NK-92 treated with Interleukin-12 subunit alpha and Interleukin-12 subunit beta, amount 100 ng/mL, for 24 hours (cell line): ENCODE measurements at places on chromosomes 3 and 15.
A peak's percentile ranks its signal among the peaks of the same experiment; 100 is the strongest.

DNA sequence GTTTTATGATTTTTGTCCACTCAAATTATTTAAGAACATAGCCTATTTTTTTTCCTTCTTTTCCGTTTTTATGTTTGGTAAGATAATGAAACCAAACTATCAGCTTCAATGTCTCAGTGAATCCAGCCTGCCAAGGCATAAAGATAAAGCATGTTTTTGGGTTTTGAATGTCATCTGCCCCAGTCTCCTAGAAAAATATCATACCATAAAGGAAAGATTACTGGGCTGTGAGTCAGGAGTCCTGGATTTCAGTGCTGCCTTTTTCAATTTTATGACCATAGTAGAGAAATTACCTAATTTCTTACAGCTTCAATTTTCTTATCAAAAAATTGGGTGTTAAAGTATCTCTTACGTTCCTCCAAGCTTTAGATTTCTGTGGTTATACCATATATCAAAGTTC is 87.5 kb downstream of the GAP43 start:
- no peak for DNase-seq

GRCh38 chr3:145094355-145094941 is 1066.5 kb downstream of the PLOD2 start:
- DNase-seq: no peak

GRCh38 chr3:142523921-142524566 is 54.5 kb downstream of the ATR start:
- DNase-seq: no peak

DNA sequence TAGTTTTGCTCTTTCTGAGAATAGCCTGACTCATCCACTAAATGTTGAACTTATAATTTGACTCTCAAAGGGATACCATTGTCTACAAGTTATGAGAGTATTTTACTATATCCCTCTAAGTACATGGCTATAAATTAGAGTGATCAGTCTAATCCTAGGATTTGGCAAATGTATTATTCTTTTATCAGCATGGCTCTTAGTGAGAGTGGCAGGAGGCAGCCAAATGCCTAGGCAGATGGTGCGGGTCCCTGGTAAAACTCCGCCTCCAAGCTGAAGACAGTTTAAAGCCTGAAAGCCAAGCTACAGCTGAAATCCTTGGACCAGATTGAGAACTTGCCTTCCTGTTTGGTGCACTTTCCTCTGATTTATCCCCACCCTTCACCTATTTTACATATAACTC is 631.8 kb downstream of the SQOR start:
- DNase-seq: no peak

DNA sequence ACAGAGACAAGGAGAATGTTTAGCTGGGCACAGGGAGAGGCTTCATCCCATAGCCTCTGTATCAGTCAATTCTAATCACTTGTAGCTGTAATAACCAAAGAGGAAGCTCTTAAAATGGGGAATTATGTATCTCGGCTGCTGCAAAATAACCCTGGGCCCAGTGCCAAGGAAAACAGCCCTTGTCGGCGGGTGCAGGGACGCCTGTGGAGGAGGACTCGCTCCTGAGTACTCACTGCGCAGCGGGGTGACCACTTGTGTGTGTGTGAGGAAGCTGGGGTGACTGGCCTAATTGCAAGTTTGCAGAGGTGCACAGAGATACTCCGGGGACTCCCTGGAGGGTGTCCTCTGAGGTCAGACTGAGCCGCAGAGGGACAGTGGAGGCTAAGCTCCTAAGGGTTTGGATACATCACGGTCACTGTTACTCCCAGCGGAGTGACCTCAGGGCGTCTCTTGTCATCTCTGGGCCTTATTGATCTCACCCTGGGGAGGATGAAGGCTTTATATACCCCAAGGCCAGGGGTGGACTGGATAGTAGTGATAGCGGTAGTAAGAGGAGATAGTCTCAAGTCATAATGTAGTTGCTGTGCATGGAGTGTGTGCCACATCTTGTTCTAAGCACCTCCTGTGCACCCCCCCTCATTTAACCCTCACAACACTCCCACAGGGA is 37.2 kb downstream of the SLC6A6 start:
- no peak for DNase-seq

DNA sequence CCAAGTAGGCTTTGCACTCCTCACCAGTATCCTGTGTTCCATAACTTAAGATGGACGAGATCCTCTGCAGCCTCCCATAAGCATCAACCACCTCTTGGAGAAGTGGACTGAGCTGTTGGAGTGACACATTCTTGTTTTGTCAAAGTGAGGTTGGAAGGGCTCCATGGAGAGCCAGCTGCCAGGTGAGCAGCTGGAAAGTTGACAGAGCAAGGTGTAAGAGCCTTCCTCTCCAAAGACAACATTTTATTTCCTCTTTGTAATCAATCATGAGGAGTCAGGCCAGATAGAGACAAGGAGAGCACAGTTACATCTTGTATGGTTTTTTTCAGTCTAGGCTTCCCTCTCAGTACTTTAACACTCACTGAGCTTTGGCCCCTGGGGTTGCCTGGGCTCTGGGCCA is 5.1 kb downstream of the ABI3BP start:
- DNase-seq: no peak

DNA sequence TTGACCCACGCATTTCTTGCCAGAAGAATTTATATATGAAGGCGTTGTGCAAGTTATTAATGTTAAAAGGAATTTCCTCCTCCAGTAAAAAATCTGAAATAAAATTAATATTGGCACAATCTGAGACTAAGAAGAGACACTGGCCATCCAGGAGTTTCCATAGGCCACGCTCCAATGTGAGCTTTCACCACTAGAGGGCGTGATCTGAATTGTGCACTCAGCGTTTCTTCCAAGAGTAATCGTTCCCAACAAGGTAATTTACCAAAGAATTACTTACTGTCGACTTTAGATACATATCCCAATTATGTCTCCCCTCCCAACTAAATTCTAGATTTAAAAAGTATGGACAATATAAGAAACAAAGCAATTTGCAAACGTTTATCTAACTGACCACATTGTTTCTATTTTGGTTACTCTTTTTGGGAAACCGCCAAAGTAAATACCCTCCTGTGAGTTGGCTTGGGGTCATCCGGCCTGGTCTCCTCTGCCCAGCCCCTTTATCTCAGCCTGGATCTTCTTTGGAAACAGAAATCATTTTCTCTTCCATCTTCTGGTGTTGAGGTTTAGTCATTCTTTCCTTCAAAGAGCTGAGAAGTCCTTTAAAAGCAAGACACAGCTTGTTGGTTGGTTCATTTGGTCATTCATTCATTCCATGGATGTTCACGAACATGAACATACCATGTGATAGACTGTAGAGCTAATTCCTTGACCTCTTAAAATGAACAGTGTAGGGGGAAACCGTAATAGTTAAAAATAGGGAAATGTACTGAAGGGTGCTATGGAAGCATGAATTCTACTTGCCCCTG is 26.2 kb downstream of the POLR2M start:
- DNase-seq: peak; percentile 15

- no peak for DNase-seq
Observed at GRCh38 chr3:184050217-184050847, 2.5 kb upstream of the HTR3C start.

DNA sequence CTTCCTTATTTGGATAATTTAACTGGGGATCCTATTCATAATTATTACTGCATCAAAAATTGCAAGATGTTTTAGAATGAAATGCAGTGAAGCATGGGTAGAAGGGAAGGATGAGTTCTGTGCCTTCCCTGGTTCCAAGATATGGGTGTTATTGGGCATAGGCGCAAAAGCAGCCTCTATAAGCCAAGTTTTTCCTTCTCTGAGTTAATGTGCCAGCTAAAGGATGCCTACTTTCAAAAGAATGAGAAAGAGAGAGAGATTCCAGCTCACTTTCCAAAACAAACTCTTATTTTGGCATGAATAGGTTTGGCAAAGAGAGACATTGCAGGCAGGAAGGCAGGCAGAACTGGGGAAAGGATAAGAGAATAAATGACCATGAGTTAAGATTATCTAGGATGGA is 270.2 kb downstream of the TAFA4 start:
- no peak for DNase-seq

DNA sequence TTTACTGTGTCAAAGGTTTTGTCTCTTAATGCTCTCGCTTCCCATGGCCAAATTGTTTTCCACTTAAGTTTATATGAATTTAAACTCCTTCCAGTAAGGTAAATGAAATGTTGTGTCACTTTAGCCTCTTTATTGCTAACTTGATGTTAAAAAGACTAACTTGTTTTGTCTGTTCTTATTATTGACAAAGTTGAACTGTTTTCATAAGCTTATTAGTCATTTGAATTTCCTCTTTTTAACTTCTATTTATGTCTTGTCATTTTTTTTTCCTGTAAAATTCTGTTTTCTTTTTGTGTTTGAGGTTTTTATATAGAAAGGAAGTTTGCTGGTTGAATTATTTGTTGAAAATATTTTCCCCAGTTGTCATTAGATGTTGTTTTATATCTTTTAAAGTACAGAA is 25.8 kb downstream of the FAM98B start:
- DNase-seq: no peak

- DNase-seq: no peak
Observed at GRCh38 chr3:151684094-151684493, 49.6 kb upstream of the AADACL2 start.

- DNase-seq: no peak
Observed at GRCh38 chr15:81889485-81889881, 156.3 kb downstream of the MEX3B start.

DNA sequence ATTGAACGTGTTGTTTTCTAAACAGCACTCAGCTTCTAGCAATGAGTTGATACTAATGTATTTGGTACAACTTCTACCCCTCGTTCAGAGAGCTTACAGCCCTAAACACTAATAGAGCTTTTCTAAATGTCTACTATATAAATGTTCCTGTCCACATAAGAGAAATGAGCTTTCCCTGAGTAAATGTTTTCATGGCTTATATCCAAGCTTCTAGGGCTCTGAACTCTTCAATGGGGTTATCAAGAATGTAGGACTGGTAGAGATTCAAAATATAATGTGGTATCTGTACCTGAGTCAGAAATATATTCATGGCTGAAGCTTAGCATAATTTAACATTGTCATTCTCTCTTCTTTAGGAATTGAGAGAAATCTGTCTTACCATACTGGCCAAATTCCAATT is 73.4 kb downstream of the SERPINI1 start:
- no peak for DNase-seq

GRCh38 chr3:25150199-25150598 is 277.9 kb upstream of the RARB start:
- DNase-seq: no peak

DNA sequence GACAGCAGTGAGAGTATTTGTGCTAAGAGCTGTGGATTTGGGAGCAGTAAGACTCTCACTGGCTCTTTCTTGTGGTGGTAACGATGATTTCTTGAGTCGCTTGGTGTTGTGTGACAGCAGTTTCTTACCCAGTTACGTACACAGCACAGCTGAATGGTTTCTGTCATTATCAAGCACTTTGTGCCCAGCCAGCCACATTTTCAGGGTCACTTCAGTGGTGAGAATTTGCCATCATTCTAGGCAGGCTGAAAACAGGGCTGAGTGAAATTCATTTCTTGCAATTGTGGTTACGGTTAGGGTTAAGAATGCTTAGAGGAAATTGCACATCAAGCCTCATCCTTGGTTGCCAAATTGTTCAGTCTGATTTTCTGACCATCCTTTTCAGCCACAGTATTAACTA is 130.1 kb downstream of the RYR3 start:
- DNase-seq: no peak

- DNase-seq: no peak
Observed at GRCh38 chr3:141754032-141754431, 9.2 kb upstream of the GRK7 start.

DNA sequence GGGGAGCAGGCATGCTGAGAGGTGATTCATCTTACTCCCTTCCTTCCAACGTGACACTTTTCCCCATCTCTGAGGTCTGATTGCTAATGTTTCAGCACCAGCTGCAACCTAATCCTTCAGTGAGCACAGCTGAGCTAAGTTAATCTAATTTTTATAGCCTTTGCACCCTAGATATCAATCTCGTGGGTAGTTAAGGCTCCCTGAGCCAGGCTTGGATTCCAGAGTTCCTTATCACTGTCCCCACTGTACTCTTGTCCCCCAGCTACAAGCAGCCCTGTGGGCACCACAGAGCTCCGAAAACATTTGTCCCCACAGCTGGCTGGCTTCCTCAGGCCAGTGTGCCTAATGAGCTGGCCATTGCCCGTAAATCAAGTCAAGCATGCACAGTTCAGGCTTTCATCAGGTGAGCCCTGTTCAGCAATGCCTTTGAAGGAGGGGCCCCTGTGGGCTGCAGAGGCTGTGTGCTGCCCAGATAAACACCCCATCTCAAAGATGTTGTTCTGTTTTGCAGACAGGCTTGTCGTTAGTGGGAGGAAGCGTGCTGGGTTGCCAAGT is 376.9 kb upstream of the RASGRP1 start:
- no peak for DNase-seq

DNA sequence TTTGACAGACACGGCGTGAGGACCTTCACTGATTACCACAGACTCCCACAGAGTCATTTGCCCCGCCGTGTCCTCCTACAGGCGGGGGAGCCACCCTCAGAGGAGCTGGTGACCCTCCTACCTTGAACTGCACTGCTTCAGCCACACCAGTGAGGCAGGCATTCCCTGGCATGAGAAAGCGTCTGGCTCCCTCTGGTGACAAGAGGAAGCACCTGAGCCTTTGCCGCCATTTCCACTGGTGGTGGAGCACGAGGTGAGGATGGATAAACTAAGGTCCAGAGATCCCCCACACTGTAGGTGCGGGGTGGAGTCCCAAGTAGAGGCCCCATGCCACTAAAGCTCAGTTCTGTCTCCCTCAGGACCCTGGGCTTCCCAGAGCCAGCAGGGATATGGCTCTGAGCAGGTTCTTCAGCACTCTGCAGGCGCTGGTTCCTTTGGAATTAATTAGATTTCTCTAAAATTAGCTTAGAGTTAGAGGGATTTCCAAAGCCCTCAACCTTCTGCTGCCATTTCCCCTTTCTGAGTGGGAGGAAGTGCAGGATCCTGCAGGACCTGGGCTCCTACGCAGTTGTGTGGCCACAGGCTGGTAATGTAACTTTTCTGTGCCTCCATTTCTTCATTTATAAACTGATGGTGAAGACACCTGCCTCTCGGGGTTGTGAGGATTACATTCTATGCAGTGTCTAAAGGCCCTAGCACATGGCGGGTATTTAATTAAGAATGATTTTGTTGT is 224.0 kb downstream of the SLCO3A1 start:
- peak; percentile 31 for DNase-seq

GRCh38 chr3:128448491-128448890 is 18.2 kb downstream of the DNAJB8 start:
- no peak for DNase-seq

- no peak for DNase-seq
Observed at GRCh38 chr3:151093905-151094304, 8.4 kb downstream of the MED12L start.
